ENCODE measurements at places on chromosomes 4 and X. TPM values are rescaled to one million over a fixed set of nuclear protein-coding genes. Genes with fewer than 3 reads are reported as not detected.

DNA sequence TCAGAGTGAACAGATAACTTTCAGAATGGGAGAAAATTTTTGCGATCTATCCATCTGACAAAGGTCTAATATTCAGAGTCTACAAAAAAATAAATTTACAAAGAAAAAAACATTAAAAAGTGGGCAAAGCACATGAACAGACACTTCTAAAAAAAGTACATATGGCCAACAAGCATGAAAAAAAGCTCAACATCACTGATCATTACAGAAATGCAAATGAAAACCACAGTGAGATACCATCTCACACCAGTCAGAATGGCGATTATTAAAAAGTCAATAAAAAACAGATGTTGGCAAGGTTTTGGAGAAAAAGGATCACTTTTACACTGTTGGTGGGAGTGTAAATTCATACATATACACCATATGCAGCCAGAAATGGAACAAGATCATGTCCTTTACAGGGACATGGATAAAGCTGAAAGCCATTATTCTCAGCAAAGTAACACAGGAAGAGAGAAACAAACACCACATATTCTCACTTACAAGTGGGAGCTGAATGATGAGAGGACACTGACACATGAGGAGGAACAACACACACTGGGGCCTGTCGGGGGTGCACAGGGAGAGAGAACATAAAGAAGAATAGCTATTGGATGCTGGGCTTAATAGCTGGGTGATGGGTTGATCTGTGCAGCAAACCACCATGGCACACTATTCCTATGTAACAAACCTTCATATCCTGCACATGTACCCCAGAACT, 41.6 kb upstream of the ITM2A start:
- no peak for DNase-seq

GRCh38 chr4:167939863-167940616, 152.3 kb upstream of the ANXA10 start:
- peak; percentile 3 for DNase-seq

DNA sequence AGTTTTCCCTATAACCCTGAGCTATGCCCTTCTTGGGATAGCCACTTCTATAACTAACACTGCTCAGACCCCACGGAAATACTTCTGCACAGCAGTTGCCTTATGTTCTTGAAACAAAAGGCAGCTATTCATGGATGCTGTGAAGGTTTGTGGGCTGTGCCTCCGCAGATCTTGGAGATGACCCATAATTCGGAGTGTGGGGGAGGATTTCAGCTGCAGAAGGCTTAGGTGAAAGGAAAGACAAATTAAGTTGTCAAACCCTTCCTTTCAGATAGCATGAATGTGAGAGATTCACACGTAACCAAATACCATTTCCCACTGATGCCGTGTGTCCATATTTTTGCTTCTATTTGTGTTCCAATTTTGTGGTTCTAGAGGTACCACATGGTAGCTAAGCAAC, 38.1 kb upstream of the NYX start:
- DNase-seq = peak; percentile 27

- DNase-seq = no peak
Measured at GRCh38 chr4:167419468-167420140, 185.3 kb upstream of the SPOCK3 start.

DNA sequence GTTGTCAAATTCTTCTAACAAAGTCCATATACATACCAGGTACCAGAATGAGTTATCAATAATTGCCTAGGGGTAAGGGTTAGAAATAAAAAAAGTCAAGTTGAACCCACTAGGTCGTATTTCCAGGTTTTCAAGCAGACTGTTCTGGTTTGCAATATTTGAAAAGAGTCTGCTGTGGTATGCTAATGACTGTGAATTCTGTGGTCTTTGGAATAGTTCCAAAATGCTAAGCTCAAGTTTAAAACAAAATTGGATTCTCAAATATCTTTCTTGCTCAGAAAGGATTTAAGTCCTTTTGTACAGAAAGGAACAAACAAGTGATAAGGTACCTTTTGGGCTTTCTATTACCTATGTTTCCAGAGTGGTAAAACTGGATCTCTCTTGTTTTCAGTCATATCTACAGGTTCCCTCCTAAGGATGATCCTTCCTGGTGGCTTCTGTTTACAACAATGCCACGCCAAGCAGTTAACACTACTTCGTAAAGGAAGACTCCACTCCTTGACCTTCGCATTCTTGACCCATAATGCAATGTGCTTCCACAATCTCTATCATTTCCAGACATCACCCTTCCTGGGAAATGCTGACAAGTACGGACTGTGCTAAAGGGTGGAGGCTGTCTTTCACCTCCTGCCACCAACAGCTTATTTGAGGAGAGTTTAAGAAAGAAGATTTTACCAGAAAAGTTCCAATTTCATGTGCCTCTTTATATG, 531.7 kb upstream of the FTHL17 start:
- peak; percentile 29 for DNase-seq

DNA sequence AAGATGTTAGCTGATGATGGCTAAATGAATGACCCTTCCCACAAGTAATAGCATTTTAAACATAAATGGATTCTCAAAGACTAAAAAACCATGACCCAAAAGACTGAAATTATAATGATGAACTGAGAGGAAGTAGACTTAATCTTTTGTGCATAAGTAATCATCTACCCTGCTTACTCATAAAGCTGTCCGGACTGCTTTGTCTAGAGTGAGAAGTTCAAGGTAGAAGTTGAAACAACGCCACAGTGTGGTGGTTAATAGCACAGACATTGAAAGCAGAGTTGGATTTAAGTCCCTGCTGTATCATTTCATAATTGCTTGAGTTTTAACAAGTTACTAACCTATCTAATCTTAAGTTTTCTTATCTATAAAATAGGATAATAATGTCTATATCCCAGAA, 346.6 kb downstream of the CENPC start:
- peak; percentile 73 for DNase-seq

The STPG2 gene
- 0.20 TPM for polyA plus RNA-seq

- peak; percentile 59 for DNase-seq
Measured at GRCh38 chr4:54229631-54230483, 764 bp downstream of the PDGFRA start.

The NSUN7 gene
- 12.4 TPM for polyA plus RNA-seq

- DNase-seq = no peak
Measured at GRCh38 chr4:127120441-127121090, 512.2 kb upstream of the INTU start.

- DNase-seq = no peak
Measured at GRCh38 chr4:185754961-185755360, 57.0 kb downstream of the SORBS2 start.

The OTC gene
- not detected for polyA plus RNA-seq

- no peak for DNase-seq
Measured at GRCh38 chr4:124907881-124908280, 195.3 kb upstream of the ANKRD50 start.

The TEC gene
- 4.0 TPM for polyA plus RNA-seq

DNA sequence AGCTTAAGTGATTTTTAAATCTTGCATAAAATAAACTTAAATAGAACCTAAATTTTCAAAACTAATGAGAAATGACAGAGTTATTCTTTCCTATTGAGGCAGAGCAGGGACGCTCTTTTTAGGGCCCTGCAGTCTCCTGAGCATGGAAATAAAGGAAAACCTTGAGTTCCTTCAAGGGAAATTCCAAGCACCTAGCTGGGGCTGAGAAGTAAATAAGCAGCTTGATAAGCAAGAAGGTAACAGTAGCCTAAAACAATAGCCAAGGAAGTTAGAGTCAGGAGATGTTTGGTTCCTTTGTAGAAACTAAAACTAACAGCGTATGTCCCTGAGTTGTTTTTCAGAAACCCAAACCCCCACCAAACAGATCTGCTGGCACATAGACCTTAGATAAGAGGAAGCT, 174.6 kb downstream of the COL25A1 start:
- DNase-seq = no peak

The RHOXF2B gene
- polyA plus RNA-seq = not detected

- DNase-seq = peak; percentile 27
Measured at GRCh38 chr4:30716681-30717207, 3.4 kb upstream of the PCDH7 start.

DNA sequence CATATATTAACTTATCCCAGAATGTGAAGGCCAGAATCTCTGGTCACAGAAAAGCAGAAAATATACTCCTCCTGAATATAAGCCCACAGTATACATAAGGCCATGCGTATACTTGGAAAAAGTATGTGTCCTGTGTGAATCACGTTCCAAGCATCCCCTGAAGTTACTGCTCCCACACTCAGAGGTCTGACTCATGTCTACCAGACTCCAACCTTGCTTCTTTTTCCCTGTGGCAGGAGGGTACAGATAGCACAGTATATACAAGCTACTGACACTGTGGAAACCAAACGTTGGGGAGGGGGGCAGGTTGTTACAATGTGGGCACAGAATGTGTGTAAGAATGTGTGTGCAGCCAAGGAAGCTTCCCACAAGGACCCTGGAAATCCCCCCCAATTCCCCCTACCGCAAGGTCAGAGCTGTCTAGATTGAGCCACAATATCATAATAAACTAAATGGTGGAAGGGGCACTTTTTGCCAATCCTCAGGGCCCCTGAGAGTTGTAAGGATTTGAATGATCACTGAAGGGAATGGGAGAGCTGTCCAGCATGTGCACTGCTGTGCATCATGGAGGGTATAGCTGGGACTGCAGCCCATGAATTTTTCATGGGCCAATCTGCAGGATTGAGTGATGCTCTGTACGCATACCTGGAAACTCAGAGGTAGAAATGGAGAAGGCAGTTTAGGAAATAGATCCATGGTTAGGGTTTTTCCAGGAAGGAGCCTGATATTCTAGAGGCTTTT, 7.4 kb upstream of the RELL1 start:
- peak; percentile 78 for DNase-seq

DNA sequence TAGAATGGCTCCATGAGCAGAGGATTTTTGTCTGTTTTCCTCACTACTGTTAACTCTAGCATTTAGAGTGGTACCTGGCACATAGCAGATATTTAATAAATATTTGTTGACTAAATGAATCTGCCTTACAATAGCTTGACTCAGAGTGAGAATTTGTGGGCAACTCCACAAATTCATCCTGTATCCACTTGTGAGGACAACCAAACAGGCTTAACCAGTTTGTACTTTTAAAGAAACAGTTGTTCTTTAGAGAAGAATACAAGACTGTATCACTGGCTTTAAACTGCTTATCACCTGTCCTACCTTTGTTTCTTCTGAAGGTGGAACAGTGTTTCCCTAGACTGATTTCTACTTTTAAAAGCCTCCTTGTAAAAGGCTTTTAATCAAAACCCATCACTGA, 141.3 kb upstream of the SH3RF1 start:
- no peak for DNase-seq

The ZNF280C gene
- polyA plus RNA-seq = 5.0 TPM

The PALLD gene
- 157 TPM for polyA plus RNA-seq

DNA sequence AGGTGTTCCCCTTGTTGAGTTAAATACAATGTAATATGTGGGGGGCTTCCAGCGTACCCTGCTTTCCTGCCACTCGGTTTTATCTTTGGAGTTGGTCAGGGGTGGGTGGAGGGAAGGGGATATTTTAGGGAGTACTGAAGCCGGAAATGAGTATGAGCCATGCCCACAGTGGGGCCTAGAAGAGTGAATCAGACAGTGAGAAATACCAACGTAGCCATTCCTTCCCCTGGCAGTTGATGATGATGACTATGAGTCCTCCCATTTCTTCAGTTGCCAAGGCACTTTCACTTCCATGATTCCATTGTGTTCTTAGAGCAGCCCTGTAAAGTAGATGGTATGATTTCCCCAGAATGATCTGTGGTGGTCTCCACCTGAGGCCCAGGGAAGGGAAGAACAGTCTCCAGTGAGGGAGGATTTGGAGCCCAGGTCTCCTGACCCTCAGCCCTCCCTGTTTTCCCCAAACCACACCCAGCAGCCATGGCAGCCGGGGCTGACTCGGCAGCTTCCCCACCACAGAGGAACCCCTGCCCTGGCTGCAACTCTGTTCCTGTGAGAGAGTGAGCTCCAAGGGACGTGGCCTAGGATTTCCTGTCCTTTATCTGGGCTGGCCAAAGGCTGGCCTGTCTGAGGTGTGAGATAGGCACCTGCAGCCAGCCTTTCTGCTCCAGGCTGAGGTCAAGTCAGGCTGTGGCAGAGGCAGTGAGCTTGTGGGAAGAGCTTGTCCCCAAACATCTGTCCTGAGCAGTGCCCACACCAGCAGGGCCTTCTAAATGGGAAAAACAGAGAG, 52.7 kb downstream of the STARD8 start:
- DNase-seq = peak; percentile 42

DNA sequence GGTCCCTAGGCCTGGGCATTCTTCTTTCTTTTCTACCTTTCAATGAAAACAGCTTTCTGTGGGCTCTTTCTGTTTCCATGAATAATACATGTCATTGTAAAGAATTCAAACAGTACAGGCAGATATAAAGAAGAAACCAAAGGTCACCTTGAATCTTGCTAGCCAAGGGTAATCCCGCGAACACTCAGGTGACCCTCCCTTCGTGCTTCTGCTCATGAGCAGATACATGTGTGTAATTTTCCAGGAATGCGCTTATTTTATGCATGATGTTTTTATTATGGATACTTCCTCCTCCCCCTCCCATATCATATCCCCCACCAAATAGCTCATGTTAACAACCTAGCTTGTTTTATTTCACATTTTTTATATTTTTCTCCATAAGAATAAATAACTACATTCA, 9.6 kb upstream of the JAKMIP1 start:
- no peak for DNase-seq

GRCh38 chrX:8374041-8374825, 90.4 kb upstream of the VCX3B start:
- DNase-seq = no peak

GRCh38 chr4:102399021-102399420, 53.7 kb upstream of the SLC39A8 start:
- DNase-seq = no peak

DNA sequence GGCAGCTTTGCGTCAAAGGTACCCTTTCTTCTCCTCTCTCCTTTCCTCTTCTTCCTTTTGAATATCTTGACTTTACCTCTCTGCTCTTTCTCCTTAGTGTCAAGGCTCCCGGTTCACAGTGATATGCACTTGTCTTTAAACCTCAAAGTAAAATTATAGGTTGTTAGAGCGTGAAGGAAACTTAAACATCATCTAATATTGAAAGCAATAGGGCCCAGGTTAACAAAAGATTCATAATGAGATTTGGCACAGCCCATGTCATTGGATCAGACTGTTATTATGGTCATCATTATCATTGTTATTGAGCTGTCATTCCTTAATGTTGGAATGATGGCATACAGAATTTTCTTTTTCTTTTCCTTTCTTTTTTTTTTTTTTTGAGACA, 32.5 kb downstream of the FTHL17 start:
- no peak for DNase-seq

DNA sequence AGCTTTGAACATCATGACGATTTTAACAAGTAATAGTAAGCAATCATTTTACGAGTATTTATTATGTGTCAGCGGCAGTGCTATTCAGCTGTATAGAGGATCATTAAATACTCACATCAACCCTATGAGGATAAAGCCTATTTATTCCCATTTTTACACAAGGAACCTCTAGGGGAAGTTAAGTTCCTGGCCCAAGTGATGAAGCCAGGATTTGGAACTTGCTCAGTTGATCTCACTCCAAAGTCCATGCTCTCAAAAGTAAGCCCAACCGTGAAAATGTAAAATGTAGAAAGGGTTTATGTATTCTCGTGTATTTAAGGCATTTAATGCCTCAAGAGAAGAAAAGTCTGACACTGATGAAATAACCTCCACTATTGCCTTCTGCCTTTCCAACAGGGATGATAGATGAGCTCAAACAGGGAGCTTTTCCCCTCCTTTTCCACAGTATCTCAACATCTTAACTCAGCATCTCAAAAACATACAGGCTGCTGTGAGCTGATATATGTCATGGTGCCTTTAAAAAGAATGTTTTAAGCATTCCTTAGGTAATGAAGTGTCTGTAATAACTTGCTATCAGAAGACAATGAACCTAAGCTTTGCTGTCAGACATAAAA, 35.0 kb upstream of the PLA2G12A start:
- DNase-seq = no peak

The FAAH2 gene
- 2.0 TPM for polyA plus RNA-seq

- no peak for DNase-seq
Measured at GRCh38 chr4:751676-752075, 46.0 kb downstream of the PCGF3 start.

GRCh38 chr4:180550106-180550505, 1693.1 kb upstream of the TENM3 start:
- no peak for DNase-seq
